ENCODE measurements at places on chromosomes 3 and 15.

DNA sequence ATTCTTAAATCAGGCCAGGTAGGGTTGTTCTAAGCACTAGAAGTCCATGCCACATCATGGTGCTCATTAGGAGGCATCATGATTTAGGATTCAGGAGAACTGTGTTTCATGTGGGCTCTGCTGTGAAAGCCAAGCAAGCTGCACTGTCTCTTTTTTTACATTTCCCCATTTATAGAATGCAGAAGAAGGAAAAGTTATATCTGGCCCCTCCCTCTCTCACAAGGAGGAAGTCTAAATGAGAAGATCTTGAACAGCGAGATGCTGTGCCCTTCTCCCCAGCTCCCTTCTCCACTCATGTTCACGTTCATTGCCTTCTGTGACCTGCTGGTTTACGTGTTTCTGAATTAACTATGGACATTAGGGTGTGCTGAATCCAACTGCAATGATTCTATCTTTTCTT lies 178.5 kb upstream of the RASGRP1 start:
- DNase-seq = no peak

DNA sequence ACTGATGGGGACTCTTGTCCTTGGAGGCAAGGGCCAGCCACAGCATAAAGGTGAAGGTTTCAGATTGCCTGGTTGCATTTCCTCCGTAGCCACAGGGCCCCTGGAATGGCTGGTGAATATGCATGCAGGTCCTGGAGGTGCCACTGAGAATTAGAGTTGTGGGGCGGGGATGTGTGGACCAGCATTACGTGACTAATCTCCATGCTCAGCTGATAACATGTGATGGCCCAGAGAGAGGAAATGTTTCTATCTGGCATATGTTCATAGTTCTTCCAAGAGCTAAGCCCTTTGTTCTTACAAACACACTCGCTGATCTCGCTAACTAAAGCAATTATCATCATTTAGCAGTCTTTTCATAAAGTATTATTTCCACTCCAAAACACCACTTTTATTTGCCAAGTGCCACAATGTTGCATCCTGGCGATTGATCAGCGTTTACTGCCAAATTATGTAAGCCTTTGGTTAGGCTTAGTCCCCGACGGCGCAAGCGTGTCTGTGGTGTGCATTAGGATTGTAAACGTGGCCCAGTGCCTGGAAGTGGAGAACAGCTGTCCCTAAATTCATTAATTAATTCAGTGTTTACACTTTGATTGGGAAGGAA lies 55.9 kb downstream of the CGNL1 start:
- DNase-seq = no peak

- no peak for DNase-seq
Observed at GRCh38 chr3:33885496-33885895, 87.1 kb downstream of the PDCD6IP start.

DNA sequence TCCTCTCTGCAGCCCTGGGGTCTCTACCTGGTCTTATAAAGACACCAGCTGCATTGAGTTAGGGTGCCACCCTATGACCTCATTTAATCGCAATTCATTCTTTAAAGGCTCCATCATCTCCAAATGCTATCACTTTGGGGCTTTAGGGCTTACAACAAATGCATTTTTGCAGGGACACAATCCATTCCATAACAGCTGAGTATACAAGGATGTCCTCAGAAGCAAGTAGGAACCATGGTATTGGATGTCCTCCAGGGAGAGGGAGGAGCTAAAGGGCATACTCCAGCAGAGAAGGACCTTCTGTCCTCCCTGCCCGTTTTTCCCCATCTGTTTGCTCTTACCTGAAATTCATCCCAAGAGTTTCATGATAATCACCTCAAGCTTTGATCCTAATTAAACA lies 30.3 kb downstream of the UMPS start:
- no peak for DNase-seq

GRCh38 chr3:120324190-120324589 lies 25.0 kb downstream of the LRRC58 start:
- no peak for DNase-seq

GRCh38 chr3:21836227-21836626 lies 85.2 kb upstream of the ZNF385D start:
- no peak for DNase-seq

DNA sequence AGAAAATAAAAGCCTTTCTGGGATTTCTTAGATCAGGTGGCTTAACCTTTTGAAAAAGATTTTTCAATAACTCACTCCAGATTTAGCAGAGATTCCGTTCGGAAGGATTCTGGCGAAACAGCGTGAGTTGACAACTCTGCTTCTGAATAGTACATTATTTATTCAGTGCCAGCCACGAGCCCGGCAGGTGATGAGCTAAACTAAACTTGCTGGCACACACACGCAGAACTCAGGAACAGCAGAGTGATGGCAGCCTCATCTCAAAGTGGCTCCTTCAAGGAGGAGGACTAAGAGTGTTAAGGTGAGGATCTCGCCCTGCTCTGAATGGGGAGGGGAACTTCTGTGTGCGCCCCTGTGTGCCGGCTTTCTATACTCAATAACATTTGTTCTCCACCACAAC lies 114.3 kb downstream of the FAM43A start:
- no peak for DNase-seq

- no peak for DNase-seq
Observed at GRCh38 chr3:32203854-32204253, 34.6 kb upstream of the CMTM8 start.

- DNase-seq = no peak
Observed at GRCh38 chr3:58073301-58074108, 65.3 kb downstream of the FLNB start.

GRCh38 chr3:98564282-98565005 lies 29.0 kb downstream of the CPOX start:
- peak; percentile 74 for DNase-seq

GRCh38 chr3:112637700-112638099 lies 3.2 kb downstream of the CCDC80 start:
- DNase-seq = no peak
